ENCODE measurements at places on chromosomes 11 and 22.

GRCh38 chr22:19941365-19942082 lies at the start of the genes COMT and TXNRD2:
COMT (plus strand) TSS chr22:19941772; CDS start chr22:19962527, 20,755 bp downstream.
TXNRD2 (minus strand) TSS chr22:19941818; CDS start chr22:19941803, 15 bp downstream.
- DNase-seq, result no peak

DNA sequence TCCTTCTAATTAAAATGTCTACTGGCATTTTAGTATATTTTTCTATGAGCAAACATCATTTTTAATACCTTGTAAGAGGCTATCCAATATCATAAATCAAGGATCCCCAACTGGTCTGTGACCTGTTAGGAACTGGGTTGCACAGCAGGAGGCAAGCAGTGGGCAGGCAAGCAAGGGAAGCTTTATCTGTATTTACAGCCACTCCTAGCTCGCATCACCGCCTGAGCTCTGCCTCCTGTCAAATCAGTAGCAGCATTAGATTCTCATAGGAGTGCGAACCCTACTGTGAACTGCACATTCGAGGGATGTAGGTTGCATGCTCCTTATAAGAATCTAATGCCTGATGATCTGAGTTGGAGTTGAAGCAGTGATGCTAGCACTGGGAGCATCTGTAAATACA lies 70.2 kb upstream of the CREB3L1 start:
- DNase-seq, result no peak

DNA sequence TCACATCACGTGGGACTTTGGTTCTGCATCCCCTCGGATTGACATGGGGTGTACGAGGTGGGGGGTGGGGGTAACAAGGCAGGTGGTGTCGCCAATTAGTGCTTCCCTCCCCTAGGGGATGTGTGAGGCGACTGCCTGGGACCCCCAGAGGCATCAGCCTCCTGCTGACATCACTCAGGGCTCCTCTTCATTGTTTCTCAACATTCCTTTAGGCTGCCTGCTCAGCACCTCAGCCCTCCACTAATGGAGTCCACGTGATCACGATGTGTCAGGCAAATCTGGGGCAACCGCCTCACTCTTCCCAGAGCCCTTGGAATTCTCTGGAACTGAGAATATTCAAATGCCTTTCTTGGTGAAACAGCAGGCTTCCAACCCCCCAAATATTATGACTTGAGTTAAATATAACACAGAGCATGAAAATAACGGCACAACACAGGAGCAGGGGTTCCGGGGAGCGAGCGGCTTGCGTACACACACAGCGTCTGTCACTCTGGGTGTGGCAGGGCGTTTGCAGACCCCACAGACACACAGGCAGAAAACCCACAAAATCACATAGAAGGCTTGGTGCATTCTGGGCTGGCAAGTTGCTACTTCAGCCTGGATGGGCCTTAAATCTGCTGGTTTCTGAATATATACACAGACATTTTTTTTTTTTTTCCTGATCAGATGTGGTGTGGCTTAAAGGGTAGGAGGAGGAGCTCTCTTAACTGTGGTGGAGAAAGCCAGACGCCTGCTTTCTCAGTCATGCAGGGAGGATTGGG lies 170.1 kb upstream of the CADM1 start:
- no peak for DNase-seq

- DNase-seq, result no peak
Measured at GRCh38 chr11:60528465-60528864, 13.3 kb downstream of the MS4A13 start.
